ENCODE measurements at places on chromosomes 5 and 9.

GRCh38 chr9:126670270-126670669 lies 56.5 kb downstream of the LMX1B start:
- DNase-seq: no peak

DNA sequence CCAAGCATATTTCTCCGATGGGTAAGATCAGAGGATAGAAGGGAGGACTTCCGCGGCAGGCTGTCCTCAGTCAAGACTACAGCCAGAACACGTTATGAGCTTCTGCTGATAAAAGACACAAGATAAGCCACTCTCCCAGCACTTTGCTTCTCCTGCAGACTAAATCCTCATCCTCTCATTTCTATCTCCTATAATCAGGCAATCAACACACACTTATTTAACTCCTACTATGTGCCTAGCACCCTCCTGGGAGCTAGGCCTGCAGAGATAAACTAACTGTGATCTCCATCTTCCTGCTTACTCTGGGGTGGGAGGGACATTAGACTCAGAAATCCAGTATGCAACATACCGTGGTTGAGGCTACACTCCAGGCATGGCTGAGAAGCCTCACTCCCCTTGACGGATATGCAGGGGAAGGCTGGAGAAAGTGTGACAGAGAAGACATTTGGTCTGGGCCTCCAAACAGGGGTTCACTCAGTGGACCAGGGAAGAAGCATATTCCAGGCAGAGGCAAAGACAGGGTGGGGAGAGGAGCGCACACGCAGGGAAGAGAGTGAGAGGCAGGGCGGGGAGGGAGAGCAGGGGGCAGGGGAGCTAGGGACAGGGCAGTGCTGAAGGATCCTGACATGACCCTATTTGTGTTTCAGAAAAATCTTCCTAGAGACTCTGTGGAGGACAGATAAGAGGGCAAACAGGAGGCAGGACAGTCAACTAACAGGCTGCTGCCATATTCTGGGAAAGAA lies 274.1 kb downstream of the DENND1A start:
- no peak for DNase-seq

DNA sequence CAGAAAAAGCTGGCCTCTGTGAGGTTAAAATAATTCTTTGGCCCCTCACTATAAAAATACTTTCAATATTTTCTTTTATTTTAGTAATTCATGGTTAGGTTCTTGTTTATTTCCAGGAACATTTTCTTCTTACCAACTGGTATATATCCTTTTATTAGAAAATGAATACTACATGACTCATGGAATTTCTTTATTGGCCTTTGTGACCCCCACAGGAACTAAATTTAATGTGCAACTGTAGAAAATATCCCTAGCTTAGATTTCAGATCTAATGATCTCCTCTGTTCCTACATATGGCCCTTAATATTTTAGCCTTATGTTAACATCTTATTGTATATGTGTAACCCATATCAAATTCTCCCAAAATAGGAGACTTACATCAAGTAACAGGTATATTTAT lies 429.9 kb downstream of the NR2F1-AS1 start:
- no peak for DNase-seq

GRCh38 chr5:125117566-125117965 lies 371.1 kb upstream of the ZNF608 start:
- DNase-seq: no peak

- DNase-seq: no peak
Observed at GRCh38 chr9:101514071-101514470, 19.6 kb upstream of the RNF20 start.

DNA sequence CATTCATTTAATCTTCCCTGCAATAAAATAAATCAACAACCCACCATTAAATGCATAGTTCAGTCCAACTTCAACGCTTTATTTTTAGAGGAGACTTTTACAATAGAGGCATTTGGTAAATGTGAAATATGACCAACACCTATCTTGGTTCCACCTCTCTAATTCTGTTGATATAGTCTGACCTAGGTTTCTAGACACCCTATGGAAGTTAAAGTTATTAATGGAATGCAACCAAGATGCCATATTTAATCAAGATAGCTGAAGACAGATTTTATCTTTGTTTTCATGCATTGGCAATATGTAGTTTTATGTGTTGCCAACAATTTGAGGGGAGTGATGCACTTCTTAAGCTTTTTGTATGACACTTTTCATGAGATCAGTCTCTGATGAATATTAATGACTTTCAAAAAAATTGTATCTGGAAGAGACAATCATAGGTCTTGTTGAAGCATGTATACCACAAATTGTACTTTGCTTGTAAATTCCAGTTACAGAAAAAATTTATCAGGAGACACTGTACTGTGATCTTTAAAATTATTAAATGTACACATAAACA lies 101.7 kb upstream of the IFNK start:
- no peak for DNase-seq

DNA sequence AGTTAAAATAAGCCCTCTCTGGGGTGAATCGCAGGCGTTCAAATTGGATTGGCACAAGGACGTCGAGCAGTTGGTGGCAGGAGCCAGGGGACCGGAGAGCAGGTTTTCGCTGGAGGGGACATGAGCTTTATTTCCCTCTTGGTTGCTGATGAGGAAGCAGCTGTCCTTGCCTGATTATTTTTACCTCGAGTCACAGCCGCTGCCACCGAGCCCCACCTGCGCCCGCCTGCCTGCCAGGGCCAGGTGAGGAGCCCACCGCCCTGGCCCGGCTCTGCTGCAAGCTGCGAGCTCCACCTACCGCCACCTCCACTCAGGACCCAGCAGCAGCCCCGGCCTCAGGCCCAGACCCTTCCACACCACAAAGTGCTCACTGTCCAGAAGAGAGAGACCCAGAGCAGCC lies 9.0 kb upstream of the ADGRD2 start:
- DNase-seq: no peak

DNA sequence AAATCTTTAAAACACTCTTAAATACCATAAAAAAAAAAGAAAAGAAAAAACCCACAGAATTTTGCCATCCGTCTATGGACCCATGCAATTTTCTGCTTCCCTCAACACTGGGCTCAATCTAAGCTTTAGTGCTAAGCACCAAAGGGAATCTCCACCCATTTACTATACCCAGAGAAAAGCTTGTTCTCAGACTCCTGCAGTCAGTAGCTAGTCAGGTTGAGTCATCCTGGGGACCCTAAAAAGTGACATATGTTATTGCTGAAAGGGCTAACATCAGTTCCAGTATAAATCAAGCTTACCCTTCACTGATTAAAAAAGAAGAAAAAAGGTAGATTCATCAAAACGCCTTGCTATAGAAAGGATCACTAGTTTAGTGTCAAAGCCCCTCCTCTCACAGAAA lies 177.6 kb downstream of the MUSK start:
- DNase-seq: no peak

GRCh38 chr5:83244516-83244915 lies 167.2 kb downstream of the XRCC4 start:
- DNase-seq: no peak

DNA sequence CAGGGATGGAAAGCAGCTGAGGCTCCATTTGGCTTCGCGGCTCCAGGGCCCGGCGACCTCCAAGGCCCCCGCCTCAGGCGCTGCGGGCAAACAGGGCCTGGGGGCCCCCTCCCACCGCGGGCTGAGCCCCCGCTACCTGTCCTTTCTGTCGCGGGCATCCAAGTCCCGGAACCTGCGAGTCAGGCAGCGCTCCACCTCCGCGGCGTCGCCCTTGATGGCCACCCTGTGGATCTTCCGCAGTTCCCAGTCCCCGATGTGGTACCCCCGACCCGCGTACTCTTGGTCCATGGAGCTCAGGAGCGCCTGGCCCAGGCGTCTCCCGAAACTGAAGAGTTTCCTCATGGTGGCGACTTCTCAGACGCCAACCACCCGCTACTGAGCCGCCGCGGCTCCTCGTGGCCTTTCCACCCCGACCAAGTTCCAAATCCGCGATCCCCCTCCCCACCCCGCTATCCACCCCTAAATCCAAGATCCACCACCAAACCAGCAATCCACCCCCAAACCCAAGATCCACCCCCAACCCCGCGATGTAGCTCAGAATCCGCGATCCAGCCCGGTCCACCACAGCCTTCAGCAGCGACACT lies 86.5 kb upstream of the CCDC180 start:
- no peak for DNase-seq

DNA sequence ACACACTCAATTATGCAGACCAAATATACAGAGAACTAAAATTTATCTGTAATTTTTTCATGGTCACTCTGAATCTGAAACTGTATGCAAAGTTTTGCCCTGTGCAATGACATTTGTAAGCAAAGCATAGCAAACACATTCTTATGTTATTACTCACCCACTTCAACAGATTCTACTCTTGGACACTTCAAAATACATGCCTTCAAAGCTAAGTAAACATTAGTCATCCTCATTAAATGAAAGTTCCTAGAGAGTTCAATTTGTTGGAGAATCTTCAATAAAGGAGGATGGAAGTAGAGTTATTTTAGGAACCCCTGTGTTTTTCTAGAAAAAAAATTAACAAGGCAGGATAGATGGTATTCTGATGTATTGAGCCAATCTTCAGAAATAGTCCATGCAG lies 639.7 kb upstream of the C9orf72 start:
- DNase-seq: peak; percentile 12

DNA sequence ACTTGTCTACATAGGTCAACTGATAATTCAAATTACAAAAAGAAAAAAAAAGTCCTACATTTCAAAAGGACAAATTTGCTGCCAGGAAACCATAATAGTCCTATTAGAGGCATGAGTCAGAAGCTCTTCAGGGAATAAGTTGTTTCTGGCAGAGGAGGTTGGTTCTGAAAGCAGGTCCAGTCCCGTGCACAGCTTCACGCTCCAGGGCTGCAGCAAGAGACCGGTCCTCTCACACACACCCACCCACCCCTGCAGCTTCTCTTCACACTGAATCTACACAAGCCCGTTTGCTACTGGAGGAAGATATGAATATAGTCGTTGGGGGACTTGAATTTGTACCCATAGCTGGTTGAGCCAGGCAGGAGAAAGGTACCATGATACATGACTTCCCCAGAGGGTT lies 36.9 kb upstream of the SLC1A3 start:
- no peak for DNase-seq

- DNase-seq: no peak
Observed at GRCh38 chr9:78831726-78832125, 534.8 kb downstream of the PSAT1 start.

GRCh38 chr5:4541334-4541733 lies 598.8 kb upstream of the ADAMTS16 start:
- DNase-seq: no peak

DNA sequence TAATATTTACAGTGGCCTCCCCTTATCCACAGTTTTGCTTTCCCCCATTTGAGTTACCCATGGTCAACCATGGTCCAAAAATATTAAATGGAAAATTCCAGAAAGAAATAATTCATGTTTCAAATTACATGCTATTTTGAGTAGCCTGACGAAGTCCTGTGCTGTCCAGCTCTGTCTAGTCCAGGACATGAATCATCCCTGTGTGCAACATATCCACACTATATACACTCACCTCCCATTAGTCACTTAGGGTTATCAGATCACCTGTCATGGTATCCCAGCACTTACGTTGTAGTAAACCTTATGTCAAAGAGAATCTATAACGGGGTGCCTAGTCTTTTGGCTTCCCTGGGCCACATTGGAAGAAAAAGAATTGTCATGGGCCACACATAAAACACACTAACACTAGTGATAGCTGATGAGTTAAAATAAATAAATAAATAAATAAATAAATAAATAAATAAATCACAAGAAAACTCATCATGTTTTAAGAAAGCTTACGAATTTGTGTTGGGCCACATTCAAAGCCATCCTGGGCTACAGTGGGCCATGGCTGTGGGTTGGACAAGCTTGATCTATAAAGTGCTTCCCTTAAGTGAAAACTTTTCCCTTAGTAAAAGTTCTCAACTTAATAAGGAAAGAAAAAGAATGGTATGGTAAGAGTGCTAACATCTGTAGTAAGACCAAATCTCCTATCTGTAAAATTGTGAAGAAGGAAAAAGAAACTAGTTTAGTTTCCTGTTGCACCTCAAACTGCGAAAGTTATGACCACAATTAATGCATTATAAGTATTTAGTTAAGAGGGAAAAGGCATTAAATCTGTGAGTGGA lies 15.9 kb upstream of the OMD start:
- DNase-seq: no peak

DNA sequence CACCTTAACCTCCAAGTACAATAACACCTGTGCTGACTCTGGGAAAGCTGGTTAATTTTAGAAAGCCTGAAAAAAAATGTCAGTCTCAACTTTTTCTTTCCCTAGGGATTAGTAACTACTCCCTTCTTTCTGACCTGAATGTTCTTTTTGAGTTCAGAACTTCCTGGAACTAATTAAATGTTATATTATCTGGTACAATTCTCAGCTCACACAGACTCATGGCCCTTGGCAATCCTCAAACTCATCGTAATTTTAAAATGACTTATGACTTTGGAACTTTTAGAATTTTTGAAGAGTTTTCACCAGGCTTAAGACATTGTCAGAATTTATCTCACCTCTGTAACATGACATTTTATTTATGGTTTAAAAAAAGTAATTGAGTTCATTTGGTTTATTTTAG lies 315.0 kb downstream of the FER start:
- DNase-seq: no peak

- no peak for DNase-seq
Observed at GRCh38 chr5:73740274-73740790, 114.3 kb downstream of the ARHGEF28 start.

GRCh38 chr5:8944005-8944404 lies 601.9 kb downstream of the SEMA5A start:
- no peak for DNase-seq

GRCh38 chr5:160361624-160362228 lies 8.7 kb downstream of the C1QTNF2 start:
- no peak for DNase-seq

GRCh38 chr9:75229605-75230332 lies 141.5 kb downstream of the OSTF1 start:
- no peak for DNase-seq

DNA sequence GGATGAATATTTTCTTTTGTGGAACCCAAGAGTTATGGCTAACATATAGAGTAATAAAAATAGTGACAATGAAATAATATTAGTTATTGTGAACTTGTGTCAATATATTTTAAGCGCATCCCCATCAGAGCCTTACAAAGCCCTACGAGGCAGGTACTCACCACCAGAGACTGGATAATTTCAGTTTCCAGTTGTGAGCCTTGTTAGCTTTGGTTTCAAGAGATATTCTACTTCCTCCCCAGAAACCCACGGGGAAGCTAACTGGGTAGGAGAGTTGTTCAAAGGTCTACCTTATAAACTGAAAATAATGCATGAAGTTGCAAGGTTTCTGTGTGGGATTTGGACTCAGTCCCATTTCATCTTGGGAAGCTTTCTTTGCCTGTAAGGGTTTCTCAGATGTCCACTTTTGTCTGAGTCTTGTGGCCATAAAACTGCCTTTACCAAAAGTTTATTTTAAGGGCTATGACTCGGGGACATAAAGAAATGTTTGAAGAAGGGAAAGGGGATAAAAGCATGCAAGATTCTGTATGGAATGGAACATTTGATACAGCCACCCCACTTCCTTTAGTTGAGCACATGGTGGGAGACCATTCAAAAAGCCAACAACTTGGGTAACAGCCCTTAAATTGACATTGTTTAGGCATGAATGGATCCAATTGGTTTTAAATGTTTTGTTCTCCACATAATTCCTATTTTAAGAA lies 57.4 kb upstream of the ANKRD55 start:
- no peak for DNase-seq

- DNase-seq: no peak
Observed at GRCh38 chr9:28001096-28001495, 427.8 kb upstream of the C9orf72 start.

GRCh38 chr9:94014920-94015319 lies 59.8 kb upstream of the BARX1 start:
- peak; percentile 56 for DNase-seq

All from NCI-H774 (cell line).